ENCODE measurements at places on chromosomes 16 and 17.

GRCh38 chr17:16486373-16487250, 5.4 kb downstream of the LRRC75A start:
- no peak for DNase-seq

- DNase-seq: no peak
These were observed 3.6 kb downstream of the GRIN2C start for GRCh38 chr17:74856112-74856511.

DNA sequence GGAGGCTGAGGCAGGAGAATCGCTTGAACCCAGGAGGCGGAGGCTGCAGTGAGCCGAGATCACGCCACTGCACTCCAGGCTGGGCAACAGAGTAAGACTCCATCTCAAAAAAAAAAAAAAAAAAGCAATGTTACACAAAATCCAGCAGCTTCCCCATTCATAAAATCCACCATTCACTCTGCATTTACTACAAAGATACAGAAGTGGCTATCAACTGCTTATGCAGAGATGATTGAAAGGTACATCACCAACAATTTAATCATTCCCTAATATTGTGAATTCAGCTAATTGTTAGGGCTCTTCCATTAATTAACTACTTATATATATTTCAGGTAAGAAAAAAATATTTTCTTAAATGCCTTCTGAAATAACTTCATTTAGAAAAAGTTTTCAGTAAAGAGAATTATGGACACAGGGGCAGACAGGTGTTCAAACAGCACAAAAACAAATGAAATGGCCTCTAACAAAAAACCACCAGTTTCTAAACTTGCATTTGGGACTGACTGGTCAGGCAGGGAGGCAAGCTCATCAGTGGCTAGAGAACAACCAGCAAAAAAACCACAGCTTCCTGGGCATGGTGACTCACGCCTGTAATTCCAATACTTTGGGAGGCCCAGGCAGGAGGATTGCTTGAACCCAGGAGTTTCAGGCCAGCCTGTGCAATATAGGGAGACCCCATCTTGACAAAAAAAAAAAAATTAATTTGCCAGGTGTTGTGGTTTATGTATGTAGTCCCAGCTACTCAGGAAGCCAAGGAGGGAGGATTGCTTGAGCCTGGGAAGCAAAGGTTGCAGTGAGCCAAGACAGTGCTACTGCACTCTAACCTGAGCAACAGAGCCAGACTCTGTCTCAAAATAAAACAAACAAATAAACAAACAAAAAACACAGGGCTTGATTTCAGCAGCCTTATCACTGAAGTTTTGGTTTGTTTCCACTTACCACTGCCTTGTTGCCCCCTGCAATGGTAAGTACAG, 26.3 kb downstream of the ERN1 start:
- DNase-seq: peak; percentile 61

DNA sequence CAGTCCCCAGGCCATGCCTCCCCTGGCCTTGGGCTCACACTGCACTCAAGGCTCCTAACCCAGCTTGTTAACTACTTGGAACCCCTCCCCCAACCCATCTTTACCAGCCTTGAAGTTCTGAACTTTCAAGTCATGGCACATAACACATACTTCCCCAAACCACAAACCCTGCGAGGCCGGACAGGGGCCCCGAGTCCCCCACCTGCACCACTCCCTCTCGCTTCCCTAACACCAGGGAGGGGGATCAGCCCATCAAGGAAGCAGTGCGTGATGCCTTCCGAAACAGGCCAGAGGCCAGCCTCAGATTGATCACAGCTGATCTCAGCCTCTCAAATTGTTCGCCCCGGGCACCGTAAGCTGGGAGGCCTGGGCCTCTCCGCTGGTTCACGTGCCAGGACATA, 3.0 kb upstream of the NLRC3 start:
- no peak for DNase-seq

- DNase-seq: no peak
These were observed 87.5 kb upstream of the GSE1 start for GRCh38 chr16:85525420-85526184.

DNA sequence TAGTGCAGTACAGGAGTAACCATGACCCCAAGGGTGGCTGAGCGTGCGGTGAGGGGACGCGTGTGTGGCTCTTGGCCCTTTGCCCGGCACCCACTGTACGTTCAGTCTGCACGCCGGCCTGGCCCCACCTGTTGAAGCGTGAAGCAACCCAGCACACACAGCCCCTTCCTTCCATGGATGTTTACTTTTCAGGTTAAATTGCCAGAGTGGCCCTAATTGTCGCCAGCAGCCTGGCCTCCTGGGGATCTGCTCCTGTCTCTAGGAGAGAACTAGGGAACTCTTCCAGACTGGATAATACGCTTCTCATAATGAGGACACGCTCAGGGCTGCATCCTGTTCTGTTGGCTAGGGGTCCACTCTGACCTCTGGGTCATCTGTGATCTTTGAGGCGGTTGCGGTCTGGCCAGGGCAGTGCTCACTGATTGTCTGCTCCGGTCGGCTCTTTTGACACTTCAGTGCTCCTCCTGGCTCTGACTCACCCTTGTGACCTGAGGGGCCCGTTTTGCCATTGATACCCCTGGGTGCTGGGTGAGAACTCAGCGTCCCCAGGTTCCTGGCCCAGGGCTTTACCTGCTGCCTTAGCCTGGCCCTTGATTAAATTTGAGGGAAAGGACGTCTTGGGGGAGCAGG, 27.7 kb downstream of the TPSG1 start:
- DNase-seq: no peak

DNA sequence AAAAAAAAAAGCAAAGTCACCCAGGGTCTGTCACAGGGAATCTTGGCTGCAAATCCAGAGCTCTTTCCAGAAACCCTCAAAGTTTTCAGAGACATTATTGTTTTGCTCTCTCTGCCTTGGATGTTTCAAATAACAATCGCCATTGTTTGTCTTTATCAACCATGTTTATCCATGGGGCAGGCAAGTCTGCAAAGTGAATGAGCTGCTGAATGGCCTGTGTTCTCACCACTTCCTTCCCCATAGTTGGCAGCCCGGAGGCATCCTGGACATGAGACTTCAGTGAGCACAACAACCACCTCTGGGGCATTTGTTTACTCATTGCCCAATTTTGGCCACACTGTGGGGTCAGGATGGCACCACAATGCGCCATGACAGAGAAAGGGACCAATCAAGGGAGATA, 53.1 kb upstream of the USP7 start:
- no peak for DNase-seq

DNA sequence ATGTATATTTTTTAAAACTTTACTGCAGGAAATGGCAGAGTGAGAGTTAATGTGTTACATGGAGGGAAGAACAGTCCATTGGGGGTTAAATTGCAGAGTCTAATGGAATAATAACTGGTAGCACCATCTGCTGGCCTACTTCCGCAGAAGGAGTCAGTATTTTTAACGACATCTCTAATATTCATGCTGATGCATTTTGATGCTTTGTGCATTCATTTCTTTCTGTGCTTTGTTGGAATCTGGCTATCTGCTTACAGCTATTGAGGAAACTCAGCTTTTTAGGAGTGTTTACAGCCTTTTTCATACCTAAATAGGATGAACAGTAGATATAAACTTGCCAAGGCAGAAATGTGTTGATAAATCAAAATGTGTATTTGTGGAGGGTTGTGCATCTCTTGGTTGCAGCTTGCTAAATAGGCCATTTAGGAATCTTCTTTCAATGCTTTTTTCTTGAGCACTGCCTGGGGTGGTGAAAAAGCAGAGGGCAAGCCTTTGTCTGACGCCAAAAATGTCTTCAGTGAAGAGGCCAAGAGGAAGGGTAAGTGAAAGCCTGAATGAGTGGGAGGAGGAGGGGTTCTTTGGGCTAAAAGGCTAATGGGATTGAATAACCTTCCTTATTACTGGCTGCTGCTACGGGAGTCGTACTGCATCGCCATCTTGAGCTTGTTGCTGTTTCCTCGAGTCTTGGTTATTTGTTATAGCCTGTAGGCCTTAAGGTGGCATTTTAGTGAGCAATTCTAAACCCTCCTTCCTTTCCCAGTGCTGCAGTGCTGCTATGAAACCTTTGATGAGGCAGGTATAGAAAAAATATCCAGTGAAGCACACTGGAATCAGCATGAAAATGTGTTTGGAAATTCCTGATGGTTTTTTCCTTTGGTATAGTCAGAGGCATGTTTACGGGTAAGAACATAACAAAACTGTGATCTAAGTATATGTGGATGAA, 153.3 kb downstream of the CHD9 start:
- peak; percentile 82 for DNase-seq

DNA sequence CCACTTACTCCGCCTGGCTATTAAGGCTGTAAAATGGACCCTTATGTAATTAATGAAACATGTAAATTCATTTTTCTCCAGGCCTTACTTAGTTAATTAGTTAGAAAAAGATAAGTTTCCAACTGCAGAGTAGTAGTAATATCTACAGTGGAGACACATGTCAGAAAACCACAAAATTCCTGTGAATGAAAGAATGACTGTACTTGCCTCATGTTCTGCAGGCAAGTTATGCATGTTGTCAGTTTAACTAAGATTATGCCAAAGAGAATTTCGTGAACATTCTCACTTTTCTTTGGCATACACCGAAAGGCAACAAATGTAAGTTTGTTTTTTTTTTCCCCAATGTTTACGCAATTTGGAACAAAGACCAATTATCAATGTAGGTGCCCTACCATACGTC, 16.8 kb upstream of the CCL1 start:
- DNase-seq: no peak

GRCh38 chr16:72120026-72120425, 26.4 kb downstream of the DHX38 start:
- DNase-seq: no peak

DNA sequence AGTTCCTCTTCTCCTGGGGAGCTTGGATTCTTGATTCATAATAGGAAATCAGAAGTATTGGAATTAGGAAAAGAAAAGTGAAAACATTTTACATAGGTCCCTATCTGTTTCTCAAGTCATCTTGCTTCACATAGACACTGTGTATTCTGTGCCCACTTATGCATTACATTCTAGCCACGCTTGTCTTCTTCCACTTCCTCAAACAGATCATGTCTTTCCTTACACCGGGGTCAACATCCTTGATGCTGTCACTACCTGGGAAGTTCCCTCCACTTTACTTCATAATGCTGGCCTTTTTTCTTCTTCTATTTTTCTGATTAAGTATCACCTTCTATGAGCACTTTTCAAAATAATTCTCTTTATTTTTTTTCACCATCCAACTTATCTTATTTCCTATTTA, 606.4 kb upstream of the CDH8 start:
- DNase-seq: no peak

GRCh38 chr17:30334421-30334820, 564 bp upstream of the TMIGD1 start:
- DNase-seq: no peak

GRCh38 chr16:49051576-49051975, 230.1 kb downstream of the CBLN1 start:
- no peak for DNase-seq

GRCh38 chr17:5846001-5846400, 224.2 kb upstream of the WSCD1 start:
- DNase-seq: no peak

DNA sequence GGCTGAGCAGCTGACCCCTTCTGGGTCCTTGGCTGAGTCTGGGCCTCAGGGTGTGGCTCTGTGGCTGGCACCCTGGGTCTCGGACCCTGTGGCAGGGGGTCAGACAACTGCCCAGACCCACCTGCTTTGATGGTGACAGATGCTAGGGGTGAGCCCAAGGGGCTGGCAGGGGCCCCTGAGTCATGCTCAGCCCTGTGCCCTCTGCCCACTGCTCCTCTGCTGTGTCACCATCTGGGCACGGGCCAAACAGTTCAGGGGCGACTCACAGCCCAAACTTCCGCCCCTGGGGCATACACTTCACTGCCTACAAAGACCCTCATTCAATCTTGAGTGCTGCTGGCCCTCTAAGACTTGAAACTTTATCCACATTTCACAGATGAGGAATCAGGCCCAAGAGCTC, 5.7 kb downstream of the ADGRG1 start:
- DNase-seq: no peak

DNA sequence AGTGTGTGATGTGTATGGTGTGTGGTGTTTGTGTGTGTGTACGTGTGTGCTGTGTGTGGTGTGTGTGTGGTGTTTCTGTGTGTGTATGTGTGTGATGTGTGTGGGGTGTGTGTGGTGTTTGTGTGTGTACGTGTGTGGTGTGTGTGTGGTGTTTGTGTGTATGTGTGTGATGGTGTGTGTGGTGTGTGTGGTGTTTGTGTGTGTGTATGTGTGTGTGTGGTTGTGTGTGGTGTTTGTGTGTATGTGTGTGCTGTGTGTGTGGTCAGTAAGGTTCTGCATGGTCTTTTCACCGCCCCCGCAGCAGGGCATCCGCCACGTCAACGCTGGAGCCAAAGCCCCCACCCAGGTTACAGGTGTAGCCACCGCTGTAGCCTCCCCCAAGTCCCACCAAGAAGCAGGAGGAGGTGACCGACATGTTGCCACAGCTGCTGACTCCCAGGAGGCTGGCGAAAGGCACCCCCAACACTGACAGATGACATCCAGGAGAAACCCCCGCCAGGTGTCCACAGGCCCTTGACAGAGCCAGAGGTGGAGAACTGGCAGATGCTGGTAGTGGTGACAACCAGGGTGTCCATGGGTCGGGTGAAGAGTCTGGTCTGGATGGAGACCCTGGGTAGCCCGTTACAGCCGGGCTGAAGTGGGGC, 9.3 kb upstream of the KRT17 start:
- DNase-seq: no peak

- no peak for DNase-seq
These were observed 160.8 kb downstream of the ANKFN1 start for GRCh38 chr17:56314026-56314425.

DNA sequence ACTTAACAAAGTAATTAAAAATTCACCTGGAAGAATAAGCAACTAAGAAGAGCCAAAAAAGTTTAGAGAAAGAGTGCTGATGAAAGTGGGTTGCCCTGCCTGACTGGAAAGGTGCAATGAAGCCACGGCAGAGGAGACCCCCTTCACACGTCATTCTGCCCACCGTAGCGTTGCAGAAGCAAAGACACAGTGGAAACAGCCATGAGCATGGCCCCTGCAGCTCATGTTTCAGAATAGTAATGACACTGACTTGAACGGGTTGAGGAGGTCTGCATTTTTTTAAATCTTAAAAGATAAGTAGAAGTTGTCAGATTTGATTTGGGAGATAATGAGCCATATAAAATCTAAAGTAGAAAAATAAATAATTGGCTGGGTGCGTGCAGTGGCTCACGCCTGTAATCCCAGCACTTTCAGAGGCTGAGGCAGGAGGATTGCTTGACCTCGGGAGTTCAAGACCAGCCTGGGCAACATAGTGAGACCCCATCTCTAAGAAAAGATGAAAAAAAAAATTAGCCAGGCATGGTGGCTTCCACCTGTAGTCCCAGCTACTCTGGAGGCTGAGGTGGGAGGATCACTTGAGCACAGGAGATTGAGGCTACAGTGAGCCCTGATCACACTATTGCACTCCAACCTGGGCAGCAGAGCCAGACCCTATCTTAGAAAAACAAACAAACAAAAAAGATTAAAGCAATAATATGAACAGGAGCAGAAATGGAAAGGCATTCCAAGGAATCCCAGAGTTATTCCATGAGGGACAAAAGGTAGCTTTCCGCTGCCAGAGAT, 184.6 kb downstream of the LGALS9B start:
- DNase-seq: no peak
